Stimulated activated CD4-positive, alpha-beta T cell treated with anti-CD3 and anti-CD28 coated beads, Interleukin-4, amount 100 ng/mL, for 48 hours (primary cell): ENCODE measurements at places on chromosomes 12 and 14.

- peak; percentile 5 for DNase-seq
Observed at GRCh38 chr14:93332397-93332852, 411 bp downstream of the BTBD7 start.

DNA sequence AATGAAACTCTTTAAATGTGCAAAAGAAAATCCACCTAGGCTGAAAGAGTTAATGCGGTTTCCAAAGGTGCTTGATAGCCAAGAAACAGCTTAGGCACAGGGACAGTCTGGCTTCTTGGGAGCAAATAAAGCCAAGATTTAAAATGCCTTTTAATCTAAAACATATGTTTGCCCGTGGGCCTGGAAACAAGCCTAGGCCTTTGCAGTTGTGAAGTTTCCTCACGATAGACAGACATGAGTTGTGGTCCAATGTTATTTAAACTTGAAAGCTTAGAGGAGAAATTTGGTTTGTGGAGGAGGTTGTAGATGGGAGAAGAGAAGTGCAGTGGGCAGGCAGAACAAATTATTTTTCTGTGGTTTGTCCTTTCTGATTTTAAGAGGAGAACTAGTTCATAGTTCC, 29.8 kb downstream of the PROX2 start:
- DNase-seq = no peak

GRCh38 chr14:100539003-100539660, 48.1 kb downstream of the BEGAIN start:
- DNase-seq = no peak

DNA sequence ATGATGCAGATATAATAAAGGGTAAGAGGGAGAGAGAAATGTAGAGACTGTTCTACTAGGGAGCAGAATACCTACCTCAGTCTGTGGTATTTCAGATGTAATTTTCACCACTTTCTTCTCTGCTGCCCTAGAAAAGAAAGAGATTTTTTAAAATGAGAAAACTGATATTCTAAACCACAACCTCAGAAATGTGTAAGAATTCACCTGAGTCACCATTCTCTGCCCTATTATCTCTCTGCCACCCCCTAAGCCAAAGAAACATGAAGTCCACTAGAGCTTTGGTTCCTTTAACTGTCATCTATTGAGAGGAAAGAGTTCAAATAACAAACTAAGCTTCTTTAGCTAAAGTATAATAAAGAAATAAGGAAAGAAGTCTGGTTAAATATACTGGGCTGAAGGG, 21.6 kb downstream of the SARNP start:
- DNase-seq = no peak

- DNase-seq = no peak
Observed at GRCh38 chr14:99183311-99183710, 88.7 kb downstream of the BCL11B start.

DNA sequence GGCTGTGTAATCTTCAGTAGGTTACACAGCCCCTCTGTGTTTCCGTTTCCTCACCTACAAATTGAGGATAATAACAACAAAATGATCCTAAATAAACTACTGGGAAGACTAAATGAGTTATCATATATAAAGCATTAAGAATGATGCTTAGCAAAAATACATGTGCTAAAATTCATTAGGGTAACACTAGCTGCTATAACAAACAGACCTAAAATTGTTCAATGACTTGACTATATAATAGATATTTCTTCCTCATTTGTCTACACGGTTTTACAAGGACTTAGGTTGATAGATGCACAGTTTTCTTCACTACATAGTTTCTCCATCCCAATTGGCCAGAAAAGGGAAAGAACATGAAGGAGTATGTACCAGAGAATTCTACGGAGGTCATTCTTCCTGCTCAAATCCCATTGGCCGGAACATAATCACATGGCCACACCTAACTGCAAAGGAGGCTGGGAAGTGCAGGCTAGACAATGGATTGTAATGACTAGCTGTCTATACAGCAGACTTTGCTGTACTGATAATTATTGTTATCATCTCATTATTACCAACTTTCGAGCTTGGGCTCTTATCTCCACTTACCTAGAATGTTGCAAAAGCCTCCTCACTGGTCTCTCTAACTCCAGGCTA, 223.5 kb upstream of the NUDT4 start:
- DNase-seq = no peak
